Muscle of leg (tissue), 16 donors: ENCODE measurements at places on chromosomes 5 and 9.

DNA sequence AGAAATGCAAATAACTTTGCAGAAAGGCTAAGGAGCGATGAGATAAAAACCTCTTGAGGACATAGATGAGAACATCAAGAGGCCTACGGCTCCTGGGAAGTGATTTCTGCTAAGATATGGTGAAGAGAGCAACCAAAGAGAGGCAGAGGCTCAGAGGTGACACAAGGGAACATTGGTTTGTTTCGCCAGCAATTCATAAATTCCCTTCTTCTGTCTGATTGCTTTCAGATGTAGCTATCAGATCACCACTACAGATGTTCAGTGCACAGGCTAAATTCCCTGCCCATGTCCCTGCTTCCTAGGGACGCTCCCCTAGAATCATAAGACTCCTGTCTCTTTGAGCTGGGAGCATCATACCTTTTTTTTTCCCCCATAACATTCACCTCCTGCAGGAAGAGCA lies 11.2 kb downstream of the AGXT2 start:
- no peak for DNase-seq

GRCh38 chr5:537621-538071 lies 13.4 kb upstream of the SLC9A3 start:
- no peak for DNase-seq

DNA sequence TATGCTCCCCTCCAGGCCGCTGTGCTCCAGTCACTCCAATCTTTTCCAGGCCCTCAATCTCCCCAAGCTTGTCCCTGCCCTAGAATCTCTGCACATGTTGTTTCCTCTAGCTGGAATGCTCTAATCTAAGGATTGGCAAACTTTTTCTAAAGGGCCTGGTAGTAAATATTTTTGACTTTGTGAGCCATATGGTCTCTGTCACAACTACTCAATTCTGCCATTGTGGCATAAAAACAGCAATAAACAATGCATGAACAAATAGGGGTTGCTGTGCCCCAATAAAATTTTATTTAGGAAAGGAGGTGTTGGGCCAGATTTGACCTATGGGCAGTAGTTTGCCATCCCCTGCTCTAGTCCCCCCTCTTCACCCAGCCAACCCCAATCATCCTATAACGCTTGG lies 150.5 kb upstream of the LRRTM2 start:
- no peak for DNase-seq

DNA sequence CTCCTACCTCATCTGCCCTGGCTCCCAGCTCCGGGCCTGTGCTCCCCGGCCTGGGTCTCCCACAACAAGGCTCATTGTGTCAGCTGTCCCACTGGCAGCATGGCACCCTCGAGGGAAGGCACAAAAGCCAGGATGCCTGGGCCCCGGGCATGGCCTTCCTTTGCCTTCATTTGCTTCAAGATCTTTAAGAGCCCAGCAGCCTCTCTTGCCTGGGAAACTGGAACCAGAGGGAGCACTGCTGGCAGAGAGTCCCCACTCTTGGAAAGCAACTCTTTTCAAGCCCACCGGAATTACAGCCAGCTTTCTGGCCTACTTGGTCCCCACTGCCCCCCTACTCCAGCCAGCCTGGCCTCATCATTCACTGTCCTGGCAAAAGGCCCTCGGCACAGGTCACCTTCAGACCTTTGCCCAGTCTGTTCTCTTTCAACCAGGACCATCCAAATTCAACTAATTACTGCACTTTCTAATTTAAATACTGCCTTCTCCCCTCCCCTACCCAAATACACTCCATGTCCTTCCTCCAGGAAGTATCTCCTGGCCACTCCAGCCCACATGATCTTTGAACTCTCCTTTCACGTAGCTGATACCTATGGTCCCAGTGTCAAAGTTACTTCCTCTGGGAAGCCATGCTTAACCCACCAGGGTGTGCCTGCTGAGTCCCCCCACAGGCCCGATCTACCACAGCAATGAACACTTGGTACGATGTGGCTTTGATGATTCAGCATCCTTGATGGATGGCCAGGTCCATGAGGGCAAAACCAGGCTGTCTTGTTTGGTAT lies 8.9 kb downstream of the ZER1 start:
- DNase-seq = no peak

DNA sequence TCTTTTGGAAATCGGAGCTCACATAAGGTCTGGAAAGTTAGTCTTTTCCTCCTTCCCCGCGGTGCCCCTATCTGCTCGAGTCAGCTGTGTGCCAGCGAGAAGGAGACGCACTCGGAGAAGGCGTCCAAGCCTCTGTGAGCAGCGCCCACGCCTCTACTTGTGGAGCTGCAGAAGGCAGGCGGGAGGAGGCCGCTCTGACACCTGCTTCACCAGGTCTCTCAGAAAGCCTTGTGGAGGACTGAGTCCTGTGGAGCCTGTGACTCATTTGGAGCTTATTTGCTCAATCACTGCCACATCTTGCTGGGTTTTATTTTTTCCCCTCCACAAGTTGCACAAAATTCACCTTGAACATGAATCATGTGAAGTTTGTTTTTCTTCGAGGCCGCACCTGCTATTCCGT lies 117.5 kb downstream of the IRX2 start:
- no peak for DNase-seq

- DNase-seq = peak; percentile 71
Observed at GRCh38 chr5:57768745-57769144, 286.1 kb upstream of the ACTBL2 start.

- DNase-seq = peak; percentile 72
Observed at GRCh38 chr5:125411744-125412560, 665.5 kb upstream of the ZNF608 start.

DNA sequence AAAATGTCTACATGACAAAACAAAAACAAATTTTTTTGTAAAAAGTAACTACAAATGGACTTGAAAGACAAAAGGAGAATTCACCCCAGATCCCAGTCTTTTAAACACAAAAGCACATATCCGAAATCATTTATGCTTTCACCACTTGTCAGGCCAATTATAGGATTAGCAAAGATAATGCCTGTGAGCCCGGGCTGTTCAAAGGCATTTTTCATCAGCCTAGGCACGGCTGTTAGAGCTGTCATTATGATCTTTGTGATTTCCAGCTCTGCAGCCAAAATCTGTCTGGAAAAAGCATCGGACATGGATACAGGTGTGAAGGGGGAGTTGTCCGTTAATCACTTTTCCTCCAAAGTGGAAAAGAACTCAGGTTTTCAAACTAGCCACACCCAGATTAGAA lies 23.6 kb upstream of the RAB14 start:
- no peak for DNase-seq

GRCh38 chr5:39775086-39775796 lies 350.5 kb upstream of the DAB2 start:
- no peak for DNase-seq

GRCh38 chr9:128829477-128830251 lies at the start of gene SPOUT1:
TSS of gene SPOUT1 (minus strand) at chr9:128829794. CDS start at chr9:128829780, 14 bp downstream.
- peak; percentile 97 for DNase-seq
